Hepatocyte (in vitro differentiated cells): ENCODE measurements at places on chromosomes 13 and 19. TPM values are rescaled to one million over a fixed set of nuclear protein-coding genes. Genes with fewer than 3 reads are reported as not detected.

- no peak overlapping the region for H3K4me3 ChIP-seq
- H3K27me3 ChIP-seq = no peaks in the 10 kb centered on the region
- peak overlapping the region; percentile 46 for H3K27ac ChIP-seq
- DNase-seq = no peak
- H3K4me1 ChIP-seq = peaks cover 42% of the 10 kb centered on the region
- H3K36me3 ChIP-seq = no peaks in the 10 kb centered on the region
These were observed 14.0 kb downstream of the ELL start for GRCh38 chr19:18507727-18508440.

GRCh38 chr13:97284558-97284957, 62.4 kb downstream of the MBNL2 start:
- DNase-seq = no peak
- H3K27ac ChIP-seq = no peak overlapping the region
- H3K36me3 ChIP-seq = no peaks in the 10 kb centered on the region
- no peaks in the 10 kb centered on the region for H3K27me3 ChIP-seq
- H3K4me1 ChIP-seq = peaks cover 16% of the 10 kb centered on the region
- no peak overlapping the region for H3K4me3 ChIP-seq

- DNase-seq = peak; percentile 97
- peak overlapping the region; percentile 94 for H3K27ac ChIP-seq
- no peaks in the 10 kb centered on the region for H3K27me3 ChIP-seq
- peaks cover 55% of the 10 kb centered on the region for H3K4me1 ChIP-seq
These were observed 6.6 kb upstream of the BCL3 start for GRCh38 chr19:44741841-44742329.

- no peak overlapping the region for H3K27ac ChIP-seq
- DNase-seq = peak; percentile 34
- no peaks in the 10 kb centered on the region for H3K36me3 ChIP-seq
- H3K27me3 ChIP-seq = no peaks in the 10 kb centered on the region
- H3K4me3 ChIP-seq = no peak overlapping the region
- peaks cover 4% of the 10 kb centered on the region for H3K4me1 ChIP-seq
These were observed 15.7 kb upstream of the B3GNT3 start for GRCh38 chr19:17778968-17779929.

- H3K27ac ChIP-seq = no peak overlapping the region
- no peaks in the 10 kb centered on the region for H3K27me3 ChIP-seq
- no peak overlapping the region for H3K4me3 ChIP-seq
- no peaks in the 10 kb centered on the region for H3K4me1 ChIP-seq
These were observed 571.0 kb downstream of the IRS2 start for GRCh38 chr13:109215377-109215776.

- H3K36me3 ChIP-seq = no peaks in the 10 kb centered on the region
- H3K4me1 ChIP-seq = no peaks in the 10 kb centered on the region
These were observed 13.3 kb upstream of the ZNF726 start for GRCh38 chr19:23901360-23901759.

GRCh38 chr13:31982540-31982939, 49.0 kb upstream of the FRY start:
- DNase-seq = peak; percentile 70
- no peak overlapping the region for H3K4me3 ChIP-seq
- no peak overlapping the region for H3K27ac ChIP-seq
- no peaks in the 10 kb centered on the region for H3K27me3 ChIP-seq
- peaks cover 4% of the 10 kb centered on the region for H3K4me1 ChIP-seq

DNA sequence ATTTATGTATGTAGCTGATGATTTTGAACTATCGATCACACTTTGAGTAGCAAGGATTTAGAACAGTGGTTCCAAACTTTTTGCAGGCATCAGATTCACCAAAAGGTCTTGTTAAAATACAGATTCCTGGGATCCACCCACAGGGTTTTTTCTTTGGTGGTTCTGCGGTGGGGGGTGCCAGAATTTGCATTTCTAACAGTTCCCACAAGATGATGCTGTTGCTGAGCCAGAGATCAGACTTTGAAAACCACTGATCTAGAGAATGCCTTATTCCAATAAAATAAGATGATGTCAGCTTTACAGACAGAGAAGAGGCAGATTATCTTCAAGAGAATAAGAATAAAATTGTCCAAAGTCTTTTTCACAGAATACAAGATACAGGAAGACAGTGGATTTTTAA, 80.9 kb upstream of the SHISA2 start:
- H3K36me3 ChIP-seq = no peaks in the 10 kb centered on the region
- H3K27ac ChIP-seq = no peak overlapping the region
- peaks cover 3% of the 10 kb centered on the region for H3K27me3 ChIP-seq
- no peak for DNase-seq
- H3K4me3 ChIP-seq = no peak overlapping the region

The POU4F1 gene
- total RNA-seq = 0.17 and 0.24 TPM in 2 replicates

The SH2D3A gene
- total RNA-seq = 14.8 and 18.9 TPM in 2 replicates

The CXCL17 gene
- 4.4 and 6.7 TPM in 2 replicates for total RNA-seq

The PRODH2 gene
- 5.1 and 6.8 TPM in 2 replicates for total RNA-seq

The NLRP4 gene
- not detected in 2 replicates for total RNA-seq

The STXBP2 gene
- 51.9 and 58.6 TPM in 2 replicates for total RNA-seq
